ENCODE measurements at places on chromosomes 16 and 17.

GRCh38 chr16:15597822-15598647 lies 44.9 kb downstream of the MARF1 start:
- DNase-seq, result no peak

GRCh38 chr16:57889960-57890751 lies 80.8 kb downstream of the CNGB1 start:
- DNase-seq, result no peak

DNA sequence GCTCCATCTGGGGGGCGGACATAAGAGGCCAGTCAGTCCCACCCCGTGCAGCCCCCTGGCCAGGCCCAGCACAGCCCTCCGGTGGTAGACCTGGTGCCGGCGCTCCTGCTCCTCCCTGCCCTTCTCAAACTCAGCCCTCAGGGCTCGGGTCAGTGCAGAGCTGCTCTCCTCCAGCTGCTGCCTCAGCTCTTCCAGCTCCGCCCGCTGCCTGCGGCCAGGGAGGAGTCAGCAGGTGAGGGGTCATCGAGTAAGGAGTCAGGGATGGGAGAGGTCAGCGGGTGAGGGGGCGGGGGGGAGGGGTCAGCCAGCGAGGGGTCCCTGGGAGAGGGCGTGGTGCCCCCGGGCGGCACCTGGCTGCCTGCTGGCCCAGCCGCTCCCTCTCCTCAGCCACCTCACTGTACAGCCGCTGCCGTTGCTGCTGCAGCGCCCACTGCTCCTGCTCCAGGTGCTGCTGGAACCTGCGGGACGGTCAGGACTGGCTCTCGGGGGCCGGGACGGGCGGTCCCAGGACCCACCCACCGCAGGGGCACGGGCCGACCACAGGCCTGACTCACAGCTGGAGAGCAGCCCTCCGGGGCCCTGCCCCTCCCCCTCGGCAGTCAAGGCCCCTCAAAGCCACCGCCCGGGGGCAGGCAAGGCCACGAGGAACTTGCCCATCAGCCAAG lies 26.5 kb upstream of the AATK start:
- DNase-seq, result no peak

DNA sequence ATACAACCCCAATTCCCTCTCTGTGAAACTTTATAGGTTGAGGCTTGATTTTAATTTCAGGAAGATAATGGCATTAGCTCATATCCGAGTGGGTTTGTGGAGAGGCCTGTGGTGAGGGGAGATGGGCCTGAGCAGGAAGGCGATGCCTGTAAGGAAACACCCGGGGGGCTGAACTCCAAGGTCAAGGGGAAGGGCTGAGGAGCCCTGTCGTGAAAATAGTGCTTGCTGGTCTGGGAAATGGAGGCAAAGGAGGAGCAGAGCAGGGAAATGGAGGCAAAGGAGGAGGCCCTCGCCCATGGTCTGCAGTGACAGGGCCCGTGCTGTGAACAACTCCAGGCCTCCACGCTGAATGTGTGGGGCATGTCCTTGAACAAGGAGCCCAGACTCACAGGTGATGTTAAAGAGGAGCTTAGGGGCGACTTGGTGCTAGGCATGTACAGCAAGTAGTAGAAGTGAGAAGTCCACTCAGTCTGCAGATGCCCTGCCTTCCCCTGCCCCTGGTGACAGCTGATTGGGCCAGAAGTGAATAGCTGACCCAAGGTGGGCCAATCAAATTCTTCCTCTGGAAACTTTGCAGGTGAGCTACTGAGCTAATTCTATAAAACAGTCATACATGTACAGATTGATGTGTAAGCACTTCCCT lies 38.1 kb downstream of the MRPS23 start:
- DNase-seq, result no peak

- DNase-seq, result no peak
Observed at GRCh38 chr17:47945080-47945479, 3.7 kb downstream of the PNPO start.

- DNase-seq, result no peak
Observed at GRCh38 chr17:556431-556995, 158.1 kb downstream of the VPS53 start.
